Ovary (tissue), 10 donors: ENCODE measurements at places on chromosomes 16 and 17. TPM values are rescaled to one million over a fixed set of nuclear protein-coding genes. Genes with fewer than 3 reads are reported as not detected.

TNK1 gene
- 8.0 TPM for total RNA-seq

TVP23A gene
- total RNA-seq: 17.1 TPM

GDPD3 gene
- 3.0 TPM for total RNA-seq

DNA sequence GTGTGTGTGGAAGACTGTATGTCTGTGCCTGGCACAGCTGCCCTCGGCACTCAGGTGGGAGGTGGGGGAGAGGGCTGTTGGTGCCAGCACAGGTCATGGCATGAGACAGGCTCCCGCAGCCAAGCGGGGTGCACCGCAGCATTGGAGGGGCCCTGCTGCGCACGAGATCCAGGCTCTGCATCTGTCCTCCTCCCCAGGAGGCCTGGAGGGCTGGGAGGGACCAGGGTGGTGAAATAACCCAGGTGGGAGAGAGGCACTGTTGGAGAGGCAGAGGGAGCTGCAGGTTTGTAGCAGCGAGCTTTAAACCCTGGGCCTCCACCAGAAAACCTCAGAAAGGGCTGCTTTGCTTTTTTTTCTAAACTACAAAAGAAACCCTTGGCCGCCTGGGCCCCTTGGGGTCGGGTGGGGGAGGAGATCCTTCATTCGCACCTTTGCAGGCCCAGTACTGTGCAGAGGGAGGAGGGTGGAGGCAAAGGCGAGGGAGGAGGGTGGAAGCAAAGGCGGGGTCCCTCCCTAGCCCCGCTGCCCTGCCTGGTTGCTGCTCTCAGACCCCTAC is 241.7 kb downstream of the SEC14L1 start:
- H3K27ac ChIP-seq: peak overlapping the region; percentile 32
- H3K4me3 ChIP-seq: no peak overlapping the region
- no peaks in the 10 kb centered on the region for H3K36me3 ChIP-seq
- H3K4me1 ChIP-seq: peaks cover 71% of the 10 kb centered on the region
- no peak for DNase-seq

- no peaks in the 10 kb centered on the region for H3K27me3 ChIP-seq
- no peak overlapping the region for H3K4me3 ChIP-seq
- no peak for DNase-seq
- no peaks in the 10 kb centered on the region for H3K36me3 ChIP-seq
- no peak overlapping the region for H3K27ac ChIP-seq
Observed at GRCh38 chr17:279331-279730, 73.3 kb downstream of the RPH3AL start.

DNA sequence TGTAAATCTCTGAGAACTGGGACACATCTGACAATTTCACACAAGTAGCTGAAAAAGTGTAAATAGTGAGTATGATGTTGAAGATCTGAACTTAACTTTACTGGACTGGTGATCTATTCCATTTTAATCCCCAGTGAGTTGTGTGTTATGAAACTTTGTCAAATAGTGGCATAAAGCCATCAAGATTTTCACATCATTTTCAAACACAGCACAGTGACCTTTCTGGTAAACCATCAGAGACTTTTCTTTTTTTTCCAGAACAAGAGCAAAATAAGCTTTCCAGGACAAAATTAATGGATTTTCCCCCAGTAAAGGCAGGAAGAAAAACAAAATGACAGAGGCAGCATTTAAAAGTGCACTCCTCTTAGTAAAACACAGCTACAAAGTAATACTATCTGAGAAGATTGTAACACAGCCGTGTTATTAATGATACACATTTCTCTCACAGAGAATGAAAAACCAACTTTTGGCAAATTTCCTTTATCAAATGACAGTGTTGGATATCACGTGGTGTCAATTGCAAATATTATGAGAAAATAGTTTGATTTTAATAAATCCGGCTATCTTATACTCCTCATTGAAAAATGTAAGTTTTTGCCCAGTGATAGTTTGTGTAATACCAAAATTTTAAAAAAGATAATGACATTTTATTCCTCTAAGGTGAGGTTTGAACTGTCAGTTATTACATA is 16.8 kb upstream of the COL1A1 start:
- no peak overlapping the region for H3K4me3 ChIP-seq
- peaks cover 20% of the 10 kb centered on the region for H3K4me1 ChIP-seq
- no peak overlapping the region for H3K27ac ChIP-seq
- no peaks in the 10 kb centered on the region for H3K36me3 ChIP-seq
